Activated CD8-positive, alpha-beta memory T cell treated with anti-CD3 and anti-CD28 coated beads for 36 hours (primary cell): ENCODE measurements at places on chromosomes 2 and 18. TPM values are rescaled to one million over a fixed set of nuclear protein-coding genes. Genes with fewer than 3 reads are reported as not detected.

FOXD4L1 gene
- total RNA-seq = 0.17 TPM

BMPR2 gene
- 9.3 TPM for total RNA-seq

RTTN gene
- 24.8 TPM for total RNA-seq

FBLN7 gene
- total RNA-seq = 3.1 TPM

ALPI gene
- total RNA-seq = not detected

ZNF512 gene
- total RNA-seq = 23.3 TPM

HOXD4 gene
- not detected for total RNA-seq

CDH2 gene
- total RNA-seq = 0.13 TPM

LYG1 gene
- total RNA-seq = 0.78 TPM

ABCG5 gene
- total RNA-seq = not detected

CNDP1 gene
- total RNA-seq = not detected

GREB1L gene
- not detected for total RNA-seq
